Aorta (tissue), 5 donors: ENCODE measurements at places on chromosomes 3 and 15.

DNA sequence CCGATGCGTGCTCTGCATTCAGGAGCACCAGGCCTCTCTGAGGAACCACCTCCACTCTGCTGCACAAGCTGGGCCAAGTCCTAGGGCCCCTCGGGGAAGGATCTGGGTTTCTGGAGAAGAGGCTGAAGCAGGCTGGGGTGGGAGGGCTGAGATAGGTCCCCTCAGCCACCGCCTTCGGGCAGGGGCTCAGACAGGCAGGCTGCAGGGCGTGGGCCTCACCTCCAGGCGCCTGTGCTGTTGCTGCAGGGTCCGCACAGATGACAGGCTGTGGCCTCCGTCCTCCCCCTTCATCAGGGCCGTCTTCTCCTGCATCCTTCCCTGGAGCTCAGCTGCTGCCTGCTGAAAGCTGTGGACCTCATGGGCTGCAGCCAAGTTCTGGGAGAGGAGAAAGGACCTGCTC is 15.2 kb downstream of the PLA2G4B start:
- no peak for DNase-seq

GRCh38 chr3:29534006-29534405 is 253.1 kb downstream of the RBMS3 start:
- no peak for DNase-seq

- no peak for DNase-seq
These were observed 20.4 kb downstream of the MAGI1 start for GRCh38 chr3:66018057-66019033.

- no peak for DNase-seq
These were observed 167.5 kb upstream of the IL12A start for GRCh38 chr3:159821110-159821509.

GRCh38 chr3:175378348-175378747 is 519.2 kb downstream of the NAALADL2 start:
- no peak for DNase-seq

DNA sequence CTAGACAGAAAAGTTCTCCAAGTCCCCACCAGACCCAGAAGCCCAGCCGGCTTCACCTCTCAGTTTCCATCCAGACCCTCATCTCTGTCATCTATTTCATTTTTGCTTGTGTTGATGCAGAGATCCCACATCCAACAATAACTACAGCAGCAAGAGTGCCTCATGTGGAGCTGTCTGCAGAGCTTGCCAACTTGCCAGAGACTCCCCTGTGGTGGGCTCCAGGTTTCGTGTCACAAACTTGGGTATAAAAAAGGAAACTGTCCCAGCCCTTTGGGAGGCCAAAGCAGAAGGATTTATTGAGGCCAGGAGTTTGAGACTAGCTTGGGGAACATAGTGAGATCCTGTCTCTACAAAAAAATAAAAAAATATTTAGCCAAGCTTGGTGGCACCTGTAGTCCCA is 182.4 kb upstream of the ATP10A start:
- DNase-seq: no peak

DNA sequence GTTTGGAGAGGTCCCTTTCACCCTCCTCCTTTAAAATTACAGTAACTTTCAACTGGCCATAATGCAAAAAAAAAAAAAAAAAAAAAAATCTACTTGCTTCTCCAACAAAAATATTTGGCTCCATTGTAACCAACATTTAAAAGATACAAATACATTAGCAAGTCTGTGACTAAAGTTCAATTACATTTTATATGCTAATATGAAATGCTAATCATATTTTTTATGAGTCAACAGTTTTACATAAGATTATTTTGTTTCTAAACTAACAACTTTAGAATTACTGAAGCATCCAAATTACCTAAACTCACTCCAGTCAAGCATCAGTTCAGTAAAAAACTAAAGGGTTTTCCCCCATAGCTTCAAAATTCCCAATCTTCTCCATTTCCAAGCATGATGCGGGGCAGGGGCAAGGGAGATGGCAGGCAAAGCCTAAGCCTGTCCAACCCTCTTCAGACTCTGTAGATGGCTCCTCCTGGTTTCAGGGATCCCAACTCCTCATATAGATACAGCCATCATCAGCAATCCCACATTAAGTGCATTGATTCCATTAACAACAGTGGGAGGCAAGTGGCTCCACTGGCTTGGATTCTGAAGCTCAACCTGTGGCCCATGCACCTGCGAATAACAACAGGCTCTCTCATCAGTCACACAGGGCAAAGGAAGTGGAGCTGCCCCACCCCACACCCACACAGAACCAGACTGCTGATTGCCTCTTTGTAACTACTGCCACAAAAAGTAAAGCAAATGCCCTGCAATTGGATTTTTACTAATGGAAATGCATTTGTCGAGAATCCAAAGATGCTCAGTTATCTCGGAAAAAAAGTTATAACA is 15.0 kb downstream of the SFMBT1 start:
- DNase-seq: no peak

- DNase-seq: no peak
These were observed 58.8 kb downstream of the ARHGAP31 start for GRCh38 chr3:119352863-119353527.

- DNase-seq: no peak
These were observed 19.9 kb upstream of the CACNA2D2 start for GRCh38 chr3:50523279-50523811.

DNA sequence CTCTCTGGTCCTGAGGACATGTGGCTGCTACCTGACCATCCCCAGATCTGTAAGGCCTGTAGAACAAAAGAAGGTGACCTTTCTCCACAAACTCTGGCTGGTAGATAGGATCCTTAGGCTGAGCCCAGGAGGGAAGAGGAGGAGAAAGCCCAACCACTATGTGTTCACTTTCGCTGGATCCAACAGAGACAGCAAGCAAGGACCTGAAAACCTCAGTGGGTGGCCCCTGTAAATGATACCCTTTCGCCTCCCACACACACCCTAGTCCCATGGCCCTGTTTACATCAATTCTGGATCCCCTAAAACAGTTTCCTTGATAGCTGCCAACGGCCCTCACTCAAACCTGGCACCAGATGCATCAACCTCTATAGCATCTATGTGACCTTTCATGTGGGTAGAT is 22.4 kb downstream of the CCDC12 start:
- DNase-seq: no peak
